ENCODE measurements at places on chromosomes 2 and 18.
A peak's percentile ranks its signal among the peaks of the same experiment; 100 is the strongest.

- DNase-seq, result no peak
Measured at GRCh38 chr2:170739507-170740046, 24.4 kb downstream of the SP5 start.

DNA sequence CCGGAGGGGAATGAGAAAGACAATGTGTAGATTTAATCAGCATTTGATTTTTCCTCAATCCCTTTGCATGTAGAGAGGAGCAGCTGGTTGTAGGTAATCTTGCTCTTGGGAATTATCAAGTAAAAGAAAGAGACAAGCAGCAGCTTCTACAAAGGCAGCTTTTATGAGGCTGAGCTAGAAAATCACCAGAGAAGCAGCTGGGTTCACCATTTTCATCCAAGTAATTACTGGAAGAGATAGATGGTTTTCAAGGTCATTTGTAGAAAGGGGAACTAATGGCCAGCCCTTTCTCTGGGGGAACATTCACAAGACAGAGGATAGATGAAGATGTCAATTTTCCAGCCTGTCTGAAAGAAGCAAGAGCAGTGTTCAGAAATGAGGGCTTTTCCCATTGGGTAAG is 113.0 kb downstream of the RND3 start:
- no peak for DNase-seq

DNA sequence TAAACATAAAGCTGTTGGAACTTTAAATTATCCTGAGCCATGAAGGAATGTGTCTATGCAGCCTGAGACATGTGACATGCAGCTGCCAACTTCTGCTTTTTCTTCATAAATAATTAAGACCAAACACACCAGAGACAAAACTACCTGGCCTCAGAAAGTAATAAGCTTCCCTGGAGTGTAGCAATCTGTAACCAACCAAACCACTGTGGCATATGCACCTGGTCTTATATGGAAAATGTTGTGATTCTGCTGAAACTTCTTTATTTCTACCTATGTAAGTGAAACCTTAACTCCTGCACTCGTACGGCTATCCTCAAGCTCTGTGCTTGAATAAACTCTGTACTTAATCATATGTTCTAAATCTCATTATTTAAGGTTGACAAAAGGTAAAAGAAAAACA is 515.0 kb downstream of the TMEM182 start:
- DNase-seq, result no peak

- no peak for DNase-seq
Measured at GRCh38 chr2:189487283-189488007, 46.2 kb downstream of the WDR75 start.

- DNase-seq, result no peak
Measured at GRCh38 chr18:62044490-62045000, 142.3 kb downstream of the PIGN start.

- DNase-seq, result no peak
Measured at GRCh38 chr18:50866765-50867164, 12.2 kb upstream of the ME2 start.

- no peak for DNase-seq
Measured at GRCh38 chr2:190311893-190312634, 7.6 kb downstream of the HIBCH start.

DNA sequence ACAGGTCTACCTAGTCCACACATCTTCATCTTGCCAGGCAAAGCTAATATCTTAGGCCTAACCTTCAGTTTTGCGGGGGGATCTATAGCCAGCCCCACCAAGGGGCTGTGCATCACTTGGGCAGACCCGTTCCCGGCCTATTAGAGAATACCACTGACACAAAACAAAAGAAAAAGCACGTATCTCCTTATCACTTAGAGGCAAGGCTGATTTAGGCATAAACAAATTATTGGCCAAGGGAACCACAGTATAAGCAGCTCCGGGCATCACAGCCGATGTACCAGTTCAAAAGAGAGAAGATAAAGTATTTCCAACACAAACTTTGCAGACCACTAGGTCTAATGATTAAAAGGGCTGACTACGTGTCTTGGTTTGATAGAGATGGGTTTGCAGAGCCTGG is 248.0 kb downstream of the TCF4 start:
- DNase-seq, result no peak

- DNase-seq, result no peak
Measured at GRCh38 chr2:206940546-206940945, 1.2 kb downstream of the CPO start.

- no peak for DNase-seq
Measured at GRCh38 chr18:23870676-23871380, 143.7 kb upstream of the TTC39C start.

- no peak for DNase-seq
Measured at GRCh38 chr2:146131048-146131447, 1611.1 kb upstream of the ZEB2 start.

GRCh38 chr2:197191940-197192322 is 118.6 kb downstream of the ANKRD44 start:
- peak; percentile 50 for DNase-seq
